Activated CD4-positive, alpha-beta memory T cell treated with anti-CD3 and anti-CD28 coated beads for 36 hours (primary cell): ENCODE measurements at places on chromosomes 7 and 10. TPM values are rescaled to one million over a fixed set of nuclear protein-coding genes. Genes with fewer than 3 reads are reported as not detected.

LRRN3 gene
- 4.0 TPM for total RNA-seq

GRCh38 chr10:86085686-86086085 is 280.9 kb downstream of the GRID1 start:
- DNase-seq = no peak

PLXNA4 gene
- 0.17 TPM for total RNA-seq

GRCh38 chr7:33868166-33868565 is 37.2 kb upstream of the BMPER start:
- no peak for DNase-seq

ORAI2 gene
- total RNA-seq = 28.7 TPM

GDF10 gene
- 0.50 TPM for total RNA-seq

SRGN gene
- 966 TPM for total RNA-seq

GRCh38 chr7:73809467-73809951 is 21.3 kb upstream of the CLDN4 start:
- DNase-seq = no peak

GRCh38 chr10:97505152-97505551 is 6.4 kb downstream of the UBTD1 start:
- no peak for DNase-seq

- no peak for DNase-seq
These were observed 1.3 kb upstream of the BMI1 start for GRCh38 chr10:22319547-22319979.

GRCh38 chr10:120940299-120940900 is 89.2 kb downstream of the WDR11 start:
- no peak for DNase-seq

HECW1 gene
- not detected for total RNA-seq

- no peak for DNase-seq
These were observed 229.7 kb upstream of the ZNF32 start for GRCh38 chr10:43878386-43878785.

DNA sequence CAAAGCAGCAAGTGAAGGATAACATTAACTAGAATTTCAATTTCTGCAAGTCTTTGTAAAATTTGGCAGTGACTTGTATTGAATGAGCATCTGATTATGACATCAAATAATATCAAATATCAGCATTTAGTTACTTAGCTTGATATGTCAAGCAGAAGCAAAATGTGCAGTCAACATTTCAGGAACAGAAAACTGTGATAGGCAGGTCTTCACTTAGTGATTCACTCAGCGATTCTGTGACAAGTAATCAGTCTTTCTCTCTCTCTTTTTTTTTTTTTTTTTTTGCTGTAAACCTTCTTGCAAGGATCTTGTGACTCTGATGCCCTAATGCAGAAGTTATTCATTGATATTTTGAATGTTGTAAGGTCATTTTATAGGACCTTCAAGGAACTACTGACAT is 307.1 kb downstream of the MTERF1 start:
- DNase-seq = no peak
